Ovary (tissue), 10 donors: ENCODE measurements at places on chromosomes 12 and 14.

- no peak for DNase-seq
Observed at GRCh38 chr12:122852336-122853275, 17.3 kb downstream of the HIP1R start.

- DNase-seq = no peak
Observed at GRCh38 chr14:103398427-103399195, 13.4 kb downstream of the MARK3 start.

- DNase-seq = no peak
Observed at GRCh38 chr12:6635375-6635855, 344 bp downstream of the LPAR5 start.

DNA sequence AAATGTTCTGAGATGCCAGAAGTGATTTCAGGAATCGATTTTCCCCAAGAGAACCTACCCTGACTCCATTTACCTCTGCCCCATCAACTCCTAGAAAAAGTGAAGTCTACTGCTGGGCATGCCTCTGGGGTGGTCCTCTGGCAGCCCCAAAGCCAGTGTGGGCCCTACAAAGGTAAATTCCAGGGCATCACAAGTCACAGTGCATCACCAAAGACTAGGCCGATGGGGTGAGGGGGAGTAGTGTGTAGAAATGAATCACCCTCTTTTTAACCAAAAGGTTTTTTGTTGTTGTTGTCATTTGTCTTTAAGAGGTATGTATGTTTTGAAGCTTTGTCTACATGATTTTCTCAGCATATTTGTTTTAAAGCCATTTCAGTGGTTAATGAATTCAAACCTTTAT lies 46.4 kb upstream of the RTRAF start:
- no peak for DNase-seq

GRCh38 chr12:101969-102878 lies 35.7 kb downstream of the IQSEC3 start:
- DNase-seq = no peak

DNA sequence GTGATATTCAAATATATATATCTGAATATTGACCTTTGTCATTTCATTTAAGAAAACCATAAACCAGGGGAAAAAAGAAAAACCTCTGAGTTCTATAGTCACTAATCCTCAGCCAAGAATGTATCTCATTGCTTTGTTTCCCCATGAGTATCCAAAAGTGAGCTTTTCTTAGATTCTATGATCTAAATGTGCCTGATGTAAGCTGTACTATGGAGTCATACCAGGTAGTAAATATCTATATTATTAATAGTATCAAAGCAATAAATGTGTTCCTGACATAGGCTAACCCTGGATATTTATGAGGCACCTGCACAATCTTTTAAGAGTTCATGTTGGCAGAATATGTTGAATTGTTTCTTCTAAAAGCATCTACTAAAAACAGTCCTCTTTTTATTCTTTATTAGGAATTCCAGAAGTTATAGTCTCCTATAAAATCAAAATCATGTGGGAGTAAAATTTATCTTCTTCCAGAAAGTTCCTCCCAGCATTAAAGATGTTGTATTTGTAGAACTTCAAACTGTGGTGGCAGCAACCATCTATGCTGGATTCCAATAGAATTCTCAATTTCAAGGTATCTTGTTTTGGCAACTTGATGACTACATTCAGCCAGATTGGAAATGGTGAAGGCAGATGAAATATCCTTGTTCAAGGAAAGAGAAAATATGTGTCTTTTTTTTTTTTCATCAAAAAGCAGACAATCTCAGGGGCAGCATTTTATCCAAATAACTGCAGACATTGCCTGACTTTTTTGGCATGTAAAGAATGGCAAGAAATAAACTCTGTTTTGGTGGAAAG lies 139.7 kb upstream of the RASSF8 start:
- no peak for DNase-seq

DNA sequence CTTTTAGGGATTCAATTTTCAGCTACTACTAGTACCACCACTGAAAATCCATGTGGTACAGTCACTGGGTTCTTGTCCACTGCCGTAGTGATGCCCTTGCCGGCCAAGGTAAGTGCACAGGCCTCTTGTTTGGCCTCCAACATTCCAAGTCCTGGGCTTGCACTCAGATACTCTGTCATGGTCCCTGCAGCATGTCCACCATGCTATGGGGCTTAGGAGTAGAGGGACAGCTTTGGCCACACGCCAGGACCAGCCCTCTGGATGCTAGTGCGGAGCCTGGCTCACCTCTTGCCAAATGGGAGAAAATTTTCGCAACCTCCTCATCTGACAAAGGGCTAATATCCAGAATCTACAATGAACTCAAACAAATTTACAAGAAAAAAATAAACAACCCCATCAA lies 38.6 kb upstream of the APPL2 start:
- no peak for DNase-seq
